Activated CD4-positive, alpha-beta T cell treated with anti-CD3 and anti-CD28 coated beads, Interleukin-2, amount 50 U/mL, for 24 hours (primary cell): ENCODE measurements at places on chromosomes 12 and 14.

DNA sequence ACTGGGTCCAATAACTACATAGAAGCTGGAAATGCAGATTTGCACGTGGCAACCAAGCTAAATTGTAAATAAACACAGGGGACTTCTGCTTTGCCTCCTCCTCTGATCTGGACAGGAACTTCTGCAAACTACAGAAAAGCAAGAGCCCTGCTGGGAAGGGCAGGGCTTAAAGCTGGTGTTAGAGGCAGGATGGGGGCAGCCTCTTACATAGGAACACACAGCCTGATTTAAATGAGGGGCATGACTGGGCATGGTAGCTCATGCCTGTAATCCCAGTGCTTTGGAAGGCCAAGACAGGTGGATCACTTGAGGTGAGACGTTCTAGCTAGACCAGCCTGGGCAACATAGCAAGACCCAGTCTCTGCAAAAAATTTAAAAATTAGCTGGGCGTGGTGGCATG lies 46.7 kb downstream of the ERH start:
- no peak for DNase-seq

DNA sequence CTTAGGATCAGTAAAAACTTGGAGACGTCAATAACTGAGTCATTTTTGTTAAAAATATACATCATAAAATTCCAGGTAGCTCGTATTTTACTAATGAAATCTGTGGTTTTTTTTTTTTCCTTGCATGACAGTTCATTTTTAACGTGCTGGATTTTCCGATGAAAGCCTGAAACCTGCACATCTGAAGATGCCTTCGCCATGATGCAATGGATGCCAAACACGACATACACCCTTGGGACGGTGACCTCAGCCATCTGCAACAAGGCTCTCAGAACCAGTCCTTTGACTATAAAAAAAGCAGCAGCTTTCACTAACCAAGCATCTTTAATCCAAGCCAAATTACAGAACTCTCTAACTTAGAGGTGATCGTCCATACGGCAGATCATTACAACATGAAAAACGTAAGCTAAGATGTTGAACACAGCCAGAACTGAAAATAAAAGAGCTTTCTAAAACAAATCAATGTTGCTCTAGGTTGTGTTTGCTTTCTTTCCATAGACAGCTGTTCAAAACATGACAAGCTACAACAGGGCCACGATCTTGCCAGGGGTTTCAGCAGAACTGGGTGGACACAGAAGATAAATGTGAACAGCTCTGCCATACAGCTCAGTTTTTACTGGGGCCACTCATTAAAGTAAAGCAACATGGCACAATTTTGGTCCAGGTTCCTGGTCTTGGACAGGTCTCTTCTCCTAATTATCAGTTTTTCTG lies 7.8 kb downstream of the NIN start:
- no peak for DNase-seq

GRCh38 chr14:51939226-51939625 lies 50.1 kb upstream of the RTRAF start:
- no peak for DNase-seq

GRCh38 chr12:95412482-95413311 lies 61.3 kb upstream of the METAP2 start:
- no peak for DNase-seq

- DNase-seq, result no peak
Observed at GRCh38 chr12:82852529-82852928, 165.8 kb downstream of the TMTC2 start.
